ENCODE measurements at places on chromosomes 6 and 20.

- DNase-seq = no peak
These were observed 10.7 kb downstream of the TRAM2 start for GRCh38 chr6:52566201-52566600.

GRCh38 chr20:6921717-6922386 is 154.4 kb downstream of the BMP2 start:
- DNase-seq = no peak

- no peak for DNase-seq
These were observed 24.5 kb downstream of the MAPK14 start for GRCh38 chr6:36052097-36052496.

GRCh38 chr6:145233955-145234354 is 501.4 kb downstream of the EPM2A start:
- no peak for DNase-seq

DNA sequence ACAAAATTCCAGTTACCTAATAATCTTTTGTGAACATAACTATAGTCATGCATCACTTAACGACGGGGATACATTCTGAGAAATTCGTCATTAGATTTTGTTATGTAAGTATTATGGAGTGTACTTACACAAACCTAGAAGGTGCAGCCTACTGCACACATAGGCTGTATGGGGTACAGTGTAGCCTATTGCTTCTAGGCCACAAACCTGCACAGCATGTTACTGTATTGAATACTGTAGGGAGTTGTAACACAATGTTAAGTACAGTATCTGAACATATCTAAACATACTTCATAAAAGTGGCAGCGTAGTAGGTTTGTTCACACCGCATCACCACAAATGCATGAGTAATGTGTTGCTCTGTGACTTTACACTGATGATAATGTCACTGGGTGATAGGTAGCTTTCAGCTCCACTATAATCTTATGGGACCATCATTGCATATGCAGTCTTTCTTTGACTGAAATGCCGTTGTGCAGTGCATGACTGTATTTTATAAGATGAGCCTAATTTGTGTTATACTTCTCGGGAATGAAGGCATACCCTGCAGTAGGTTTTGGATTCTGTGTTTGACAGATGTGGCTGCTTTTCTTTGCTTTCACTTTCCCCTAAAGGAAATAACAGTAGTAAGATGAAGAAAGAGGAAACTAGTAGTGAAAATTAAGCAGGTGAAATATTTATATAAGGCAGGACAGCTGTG is 365.6 kb downstream of the FARS2 start:
- DNase-seq = no peak

- DNase-seq = no peak
These were observed 183.8 kb downstream of the CDH4 start for GRCh38 chr20:61435823-61436220.

GRCh38 chr6:23228439-23229024 is 659.2 kb downstream of the HDGFL1 start:
- no peak for DNase-seq
